Tibial nerve (tissue), 4 donors: ENCODE measurements at places on chromosomes 5 and 9.

GRCh38 chr9:133415170-133415569 is 2.6 kb downstream of the REXO4 start:
- no peak for DNase-seq

DNA sequence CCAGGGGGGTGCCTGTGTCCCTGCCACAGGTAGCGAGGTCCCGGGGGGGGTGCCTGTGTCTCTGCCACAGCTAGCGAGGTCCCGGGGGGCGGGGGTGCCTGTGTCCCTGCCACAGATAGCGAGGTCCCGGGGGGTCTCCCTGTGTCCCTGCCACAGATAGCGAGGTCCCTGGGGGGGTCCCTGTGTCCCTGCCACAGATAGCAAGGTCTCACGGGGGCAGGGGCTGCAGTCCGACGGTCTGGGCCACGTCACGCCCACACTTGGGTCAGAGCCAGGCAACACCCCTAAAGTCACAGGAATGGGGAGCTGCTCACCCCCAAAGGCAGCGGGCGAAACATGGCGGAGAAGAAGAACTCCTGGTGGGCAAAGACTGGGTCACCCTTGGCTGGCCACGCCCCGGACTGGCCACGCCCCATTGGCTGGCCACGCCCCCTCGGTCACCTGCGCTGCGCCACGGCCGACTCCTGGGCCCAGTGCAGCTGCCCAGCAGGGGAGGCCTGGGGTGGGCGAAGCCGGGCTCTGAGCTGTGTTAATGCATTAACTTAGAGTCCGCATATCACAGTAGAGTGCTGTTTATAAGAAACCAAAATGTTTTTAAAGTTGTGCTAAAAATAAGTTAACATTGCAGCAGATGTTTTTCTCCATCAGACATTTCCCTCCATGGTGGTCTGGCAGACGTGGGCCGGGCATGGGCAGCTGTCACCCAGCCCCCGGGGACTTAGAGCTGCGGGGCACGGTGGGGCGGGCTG is 7.0 kb downstream of the NOXA1 start:
- no peak for DNase-seq

- no peak for DNase-seq
Measured at GRCh38 chr9:19074836-19075235, 25.6 kb downstream of the RRAGA start.

- no peak for DNase-seq
Measured at GRCh38 chr5:174384509-174384947, 339.0 kb downstream of the NSG2 start.

DNA sequence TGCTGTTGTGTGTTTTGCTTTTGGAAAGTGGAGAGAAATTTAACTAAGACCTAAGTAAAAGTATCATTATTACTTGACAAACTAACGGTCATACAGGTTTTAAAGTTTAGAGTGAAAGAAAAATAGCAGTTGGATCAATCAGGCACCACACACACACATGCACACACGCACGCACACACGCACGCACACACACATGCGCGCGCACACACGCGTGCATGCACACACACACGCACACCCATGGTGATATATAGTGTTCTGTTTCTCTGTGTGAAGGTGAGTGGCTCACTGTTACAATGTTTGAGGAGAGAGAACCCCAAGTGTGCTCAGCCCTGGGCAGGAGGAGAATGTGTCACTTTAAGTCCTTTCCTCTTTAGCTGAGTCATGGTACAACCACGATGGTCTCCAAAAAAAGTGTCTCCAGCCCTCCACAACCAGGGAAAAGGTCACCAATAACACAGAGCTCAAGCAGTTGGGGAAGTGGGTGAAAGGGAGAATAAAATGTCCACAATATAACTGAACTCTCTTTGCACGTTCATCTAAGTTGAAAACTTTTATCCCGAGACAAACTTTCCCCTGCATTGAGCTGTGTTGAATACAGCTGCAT is 3.2 kb downstream of the ZNF366 start:
- DNase-seq, result no peak

DNA sequence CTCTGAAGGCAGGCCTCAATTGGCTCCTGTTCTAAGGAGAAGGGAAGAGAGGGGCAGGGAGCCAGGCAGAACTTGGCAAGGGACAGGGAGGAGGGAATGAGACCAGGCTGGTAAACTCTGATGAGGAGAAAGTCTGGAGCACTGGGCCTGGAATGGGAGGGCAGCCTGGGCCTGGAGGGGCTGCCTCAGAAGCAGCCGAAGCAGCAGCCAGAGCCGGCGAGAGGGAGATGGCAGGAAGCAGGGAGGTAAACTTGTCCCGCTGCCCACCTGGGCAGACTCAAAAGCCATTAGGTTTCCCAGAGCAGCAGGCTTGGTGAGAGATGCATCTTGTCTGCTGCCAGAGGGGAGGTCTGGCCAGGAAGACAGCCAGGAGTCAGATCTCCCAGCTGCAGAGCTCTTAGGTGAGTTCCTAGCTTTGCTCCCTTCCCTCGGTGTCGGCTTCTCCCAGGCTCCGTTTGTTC is 37.0 kb upstream of the CRB2 start:
- DNase-seq, result no peak

DNA sequence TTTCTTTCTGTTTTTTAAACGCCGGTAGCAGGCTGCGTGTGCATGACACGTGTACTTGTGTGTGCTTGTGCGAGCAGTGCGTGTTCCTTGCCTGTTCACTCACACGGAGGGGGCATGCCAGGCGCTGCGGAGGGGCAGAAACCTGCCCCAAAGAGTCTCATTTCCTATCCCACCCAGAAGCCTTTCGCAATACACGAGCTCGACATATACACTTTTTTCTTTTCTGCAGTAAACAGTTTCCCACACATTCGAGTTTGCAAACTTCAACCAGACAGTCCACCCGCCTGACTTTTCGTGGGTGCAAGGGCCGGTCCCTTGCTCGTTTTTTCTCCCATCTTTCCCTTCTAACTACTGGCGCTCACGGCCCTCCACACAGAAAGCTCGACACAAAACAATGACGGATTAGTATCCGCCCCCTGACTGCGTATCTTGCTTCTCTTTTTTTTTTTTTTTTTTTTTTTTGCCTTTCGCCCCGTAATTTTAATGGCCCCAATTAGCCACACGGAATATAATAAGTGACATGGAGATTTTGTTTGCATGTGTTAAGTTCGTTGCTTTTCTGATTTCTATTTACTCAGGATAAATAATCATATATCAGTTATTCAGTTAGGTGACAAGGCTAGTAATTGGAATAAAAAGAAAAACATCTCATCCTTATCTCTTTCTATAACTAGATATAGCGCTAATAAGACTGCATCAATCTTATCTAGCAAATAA is 5.3 kb upstream of the OTP start:
- no peak for DNase-seq

DNA sequence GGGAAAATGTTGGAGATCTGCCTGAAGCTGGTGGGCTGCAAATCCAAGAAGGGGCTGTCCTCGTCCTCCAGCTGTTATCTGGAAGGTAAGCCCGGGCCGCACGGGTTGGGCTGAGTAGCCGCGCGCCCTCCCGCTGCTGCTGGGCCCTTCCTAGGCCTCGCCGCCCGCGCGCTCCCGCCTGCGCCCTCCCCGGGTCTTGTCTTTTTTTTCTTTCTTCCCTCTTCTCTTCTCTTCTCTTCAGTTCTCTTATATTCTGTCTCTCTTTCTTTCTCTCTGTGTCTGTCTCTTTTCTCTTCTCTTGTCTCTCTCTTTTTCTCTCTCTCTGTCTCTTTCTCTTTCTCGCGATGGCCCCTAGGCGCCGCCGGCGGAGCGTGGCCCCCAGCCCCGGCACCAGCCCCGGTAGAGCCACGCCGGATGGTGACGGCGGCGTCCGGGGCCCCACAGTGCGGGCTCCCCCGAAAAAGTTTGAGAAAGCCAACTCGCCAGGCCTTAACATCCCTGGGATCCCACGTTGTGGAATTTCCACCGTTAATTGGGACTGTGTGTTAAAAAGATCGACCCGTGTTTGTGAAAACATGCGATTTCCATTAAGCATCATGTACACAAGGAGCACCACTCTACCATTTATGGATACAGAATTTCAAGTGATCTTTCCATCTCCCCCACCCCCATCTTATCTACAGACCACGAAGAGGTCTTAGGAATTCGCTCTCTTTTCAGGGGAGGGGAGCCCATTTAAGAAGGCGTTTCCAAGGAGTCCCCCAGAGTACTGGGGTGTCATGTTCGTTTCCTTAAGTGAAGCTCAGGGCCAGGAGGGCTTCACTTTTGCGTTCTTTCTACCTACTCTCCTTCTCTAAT is 616 bp downstream of the ABL1 start:
- DNase-seq, result no peak

- DNase-seq, result no peak
Measured at GRCh38 chr5:87408204-87408603, 4.5 kb downstream of the CCNH start.

DNA sequence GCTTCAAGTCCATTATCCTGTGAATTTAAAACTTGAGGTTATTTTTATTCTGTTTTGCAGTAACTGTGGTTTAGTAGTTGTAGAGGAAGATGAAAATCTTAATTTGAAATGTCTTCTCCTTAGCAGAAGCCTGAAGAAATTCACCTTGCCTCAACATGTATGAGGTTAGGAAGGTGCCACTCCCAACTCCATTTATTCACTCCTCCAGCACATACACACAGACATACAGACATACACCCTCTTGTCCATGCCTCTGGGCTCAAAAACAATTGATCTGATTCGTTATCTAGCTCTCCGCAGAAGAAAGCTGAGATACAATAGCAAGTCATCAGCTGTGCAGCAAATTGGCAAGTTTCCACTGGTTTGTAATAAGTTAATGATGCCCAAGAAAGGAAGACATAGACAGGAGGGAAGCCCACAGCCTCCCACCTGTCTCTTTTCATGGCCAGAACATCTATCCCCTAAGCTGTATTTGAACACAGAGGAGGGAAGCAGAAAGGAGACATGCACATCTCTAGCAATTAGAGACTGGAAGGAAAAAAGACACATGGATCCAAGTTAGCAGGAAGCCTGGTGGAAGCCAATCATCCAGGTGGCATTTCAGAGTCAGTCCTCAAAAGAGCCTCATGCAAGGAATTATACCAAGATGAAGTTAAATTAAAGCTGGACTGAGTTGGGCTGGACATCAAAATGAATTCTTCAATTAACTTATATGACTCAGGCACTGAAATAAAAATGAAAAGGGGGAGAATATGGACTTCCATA is 257.9 kb downstream of the ASTN2 start:
- DNase-seq, result no peak

- no peak for DNase-seq
Measured at GRCh38 chr5:29942089-29942488, 1251.4 kb upstream of the CDH6 start.

DNA sequence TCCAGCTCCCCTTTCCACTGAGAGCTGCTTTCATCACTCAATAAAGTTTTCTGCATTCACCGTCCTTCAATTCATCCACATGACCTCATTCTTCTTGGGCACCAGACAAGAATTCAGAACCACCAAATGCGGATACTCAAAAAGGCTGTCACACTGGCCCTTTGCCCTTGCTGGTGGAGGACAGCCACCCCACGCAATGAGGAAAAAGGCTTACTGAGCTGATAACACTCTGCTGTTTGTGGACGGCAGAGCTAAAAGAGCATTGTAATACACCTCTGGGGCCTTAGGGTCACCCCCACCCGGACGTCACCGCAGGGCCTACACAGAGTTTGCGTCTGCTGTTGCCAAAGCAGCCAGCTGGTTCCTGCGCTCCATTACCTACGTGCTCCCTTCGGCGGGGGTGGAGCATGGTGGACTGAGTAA is 51.2 kb upstream of the ZNF608 start:
- no peak for DNase-seq

DNA sequence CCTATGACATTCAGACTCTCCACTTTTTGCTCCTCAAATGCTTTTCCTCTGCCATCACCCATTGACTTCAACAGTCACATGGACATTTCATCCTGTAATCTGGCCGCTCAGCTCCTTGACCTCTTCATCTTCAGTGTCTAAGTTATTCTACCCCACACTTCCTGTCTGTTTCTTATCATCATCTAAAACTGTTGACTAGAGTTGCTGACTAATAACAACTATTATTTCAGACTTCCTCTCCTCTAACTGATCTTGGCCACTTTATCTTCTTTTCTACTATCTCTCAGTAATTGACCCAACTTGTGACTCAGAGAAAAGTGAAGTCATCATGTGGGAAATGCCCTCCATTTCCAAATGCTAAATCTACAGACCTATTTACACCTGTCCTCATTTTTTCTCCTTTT is 254.7 kb upstream of the TRPC7 start:
- DNase-seq, result no peak

DNA sequence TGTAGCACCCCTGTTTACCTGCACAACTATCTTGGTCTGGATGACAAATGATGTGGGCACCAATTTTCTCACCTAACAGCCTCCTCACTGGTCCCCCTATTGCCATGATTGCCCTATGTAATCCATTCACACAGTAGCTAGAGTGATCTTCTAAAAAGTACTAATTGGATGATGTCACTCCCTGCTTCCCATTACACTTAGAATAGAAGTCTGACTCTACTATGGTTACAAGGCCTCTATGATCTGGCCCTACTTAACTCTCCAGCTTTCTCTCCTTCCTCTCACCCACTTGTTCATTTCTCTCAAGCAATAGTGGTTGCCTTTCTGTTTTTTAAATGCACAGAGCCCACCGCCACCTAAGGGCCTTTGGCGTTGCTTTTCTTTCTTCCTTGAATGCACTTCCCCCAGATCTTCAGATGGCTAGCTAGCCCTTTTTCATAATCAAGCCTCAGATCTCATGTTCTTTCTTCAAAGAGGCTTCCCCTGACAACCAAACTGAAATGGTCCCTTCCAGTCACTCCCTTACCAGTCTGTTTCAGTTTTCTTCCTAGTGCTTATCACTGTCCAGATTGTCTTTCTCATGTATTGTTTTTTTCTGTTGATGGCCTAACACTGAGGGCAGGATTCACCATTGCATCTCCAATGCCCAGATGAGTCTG is 8.7 kb downstream of the IGIP start:
- no peak for DNase-seq

DNA sequence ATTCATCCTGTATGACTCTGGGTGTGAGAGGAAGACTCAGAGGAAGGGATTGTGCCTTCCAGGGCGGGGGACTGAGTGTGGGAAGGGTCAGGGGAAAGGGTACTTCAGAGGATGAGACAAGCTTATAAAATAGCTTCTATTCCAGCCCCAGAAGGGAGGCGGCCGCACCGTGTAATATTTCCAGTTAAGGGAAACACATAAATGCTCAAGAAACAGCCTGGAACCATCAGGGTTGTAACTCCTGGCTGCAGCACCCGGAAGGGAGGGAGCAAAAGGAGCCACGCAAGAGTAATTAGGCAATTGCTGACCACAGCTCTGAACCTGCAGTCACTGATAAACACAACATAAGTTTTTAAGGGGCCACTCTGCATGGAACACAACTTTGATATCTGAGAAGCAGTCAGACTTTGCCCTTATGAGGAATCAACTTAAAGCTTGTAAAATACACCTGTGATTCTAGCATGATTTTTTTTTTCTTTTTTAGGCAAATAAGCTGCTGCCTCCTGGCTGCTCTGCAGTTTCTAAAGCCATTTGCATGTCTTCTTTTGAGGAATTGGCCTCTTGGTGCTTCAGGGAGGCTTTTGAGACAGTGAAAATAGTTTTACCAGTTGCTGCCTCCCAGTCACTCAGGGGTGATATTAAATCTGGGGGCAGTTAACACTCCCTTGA is 382.7 kb downstream of the ENC1 start:
- DNase-seq, result peak; percentile 52
